Tibial artery (tissue), 4 donors: ENCODE measurements at places on chromosomes 2 and 18.

DNA sequence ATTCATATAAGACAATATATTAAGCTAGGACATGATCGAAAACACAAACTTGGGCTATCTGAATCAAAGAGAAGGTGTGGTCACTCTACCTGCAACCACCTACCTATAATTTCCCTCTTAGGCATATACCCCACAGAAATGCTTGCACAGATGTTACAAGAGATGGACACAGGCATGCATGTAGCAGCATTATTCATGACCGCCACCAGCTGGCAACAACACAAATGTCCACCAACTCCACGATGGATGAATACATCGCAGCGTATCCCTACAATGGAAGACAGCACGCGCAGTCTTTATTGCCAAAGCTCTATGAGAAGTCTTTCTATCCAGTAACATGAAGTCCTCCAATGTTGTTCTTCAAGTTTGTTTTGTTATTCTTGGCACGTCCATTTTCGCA is 90.8 kb downstream of the ARL4C start:
- DNase-seq = no peak

DNA sequence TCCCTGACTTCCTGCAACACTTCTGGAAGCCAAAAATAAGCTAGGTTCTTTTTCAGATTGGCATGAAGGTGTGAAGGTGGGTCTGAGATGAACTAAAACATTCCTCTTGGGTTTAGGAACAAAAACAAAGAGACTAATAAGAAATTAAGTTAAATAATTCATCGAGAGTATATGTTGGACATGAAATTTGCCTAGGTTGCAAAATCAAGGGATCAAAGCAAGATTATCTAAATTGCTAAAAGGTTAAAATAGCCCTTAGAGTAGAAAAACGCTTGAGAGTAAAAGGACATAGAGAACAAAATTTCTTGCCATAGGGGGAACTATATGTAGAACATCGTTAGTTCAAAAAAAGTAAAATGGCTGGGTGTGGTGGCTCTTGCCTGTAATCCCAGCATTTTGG is 845.9 kb upstream of the NXPH2 start:
- no peak for DNase-seq

GRCh38 chr2:230852113-230852512 is 12.6 kb upstream of the ITM2C start:
- DNase-seq = no peak

DNA sequence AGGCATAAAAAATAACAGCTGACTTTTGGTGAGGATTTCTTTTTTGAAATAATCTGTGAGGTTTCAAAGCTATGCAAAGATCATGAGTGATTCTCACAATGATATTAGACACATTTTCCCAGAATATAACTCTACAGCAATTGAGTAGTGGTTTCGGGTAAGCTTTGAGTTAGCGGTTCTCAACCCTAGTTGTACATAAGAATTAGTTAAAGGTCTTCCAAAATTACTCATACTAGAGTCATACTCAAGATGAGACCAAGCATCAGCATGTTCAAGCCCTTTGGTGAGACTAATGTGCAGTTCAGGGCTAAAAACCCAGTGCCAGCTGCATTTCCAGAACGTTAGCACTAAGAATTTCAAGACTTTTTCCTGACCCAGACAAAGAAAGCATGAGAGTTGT is 31.1 kb downstream of the DSG4 start:
- no peak for DNase-seq

DNA sequence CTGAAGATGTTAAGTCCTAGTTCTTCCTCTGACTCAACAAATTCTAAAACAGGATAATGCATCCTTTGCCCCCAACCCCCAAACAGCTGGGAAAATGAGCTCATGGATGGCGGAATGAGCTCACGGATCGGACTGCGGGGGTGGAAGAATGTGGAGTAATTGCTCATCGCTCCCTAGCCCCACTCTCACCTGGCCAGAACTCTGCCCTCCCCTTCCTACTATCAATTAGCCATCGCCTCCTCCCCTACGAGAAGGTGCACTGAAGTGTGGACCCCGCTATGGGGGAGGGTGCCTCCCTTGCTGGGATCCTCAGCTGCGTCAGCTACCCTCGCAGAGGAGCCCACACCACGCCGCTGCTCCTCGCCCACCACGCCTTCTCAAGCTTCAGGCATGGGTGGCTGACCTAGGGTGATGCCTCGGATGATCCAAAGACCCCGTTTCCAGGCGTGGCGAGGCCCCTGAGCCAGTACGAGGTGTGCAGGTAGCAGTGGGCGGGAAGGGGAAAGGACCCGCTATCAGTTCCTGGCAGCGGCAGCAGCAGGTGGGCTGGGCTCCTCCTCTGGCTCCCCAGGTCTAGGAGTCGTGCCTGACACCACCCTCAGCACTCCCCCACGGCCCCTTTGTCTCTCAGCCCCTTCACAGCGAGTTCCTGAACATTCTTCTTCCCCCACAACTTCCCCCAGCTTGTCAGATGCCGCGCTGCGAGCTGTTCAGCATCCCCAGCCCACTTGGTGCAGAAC is 82.1 kb upstream of the POMC start:
- DNase-seq = no peak

- no peak for DNase-seq
These were observed 39.4 kb upstream of the EFHD1 start for GRCh38 chr2:232593982-232594381.

DNA sequence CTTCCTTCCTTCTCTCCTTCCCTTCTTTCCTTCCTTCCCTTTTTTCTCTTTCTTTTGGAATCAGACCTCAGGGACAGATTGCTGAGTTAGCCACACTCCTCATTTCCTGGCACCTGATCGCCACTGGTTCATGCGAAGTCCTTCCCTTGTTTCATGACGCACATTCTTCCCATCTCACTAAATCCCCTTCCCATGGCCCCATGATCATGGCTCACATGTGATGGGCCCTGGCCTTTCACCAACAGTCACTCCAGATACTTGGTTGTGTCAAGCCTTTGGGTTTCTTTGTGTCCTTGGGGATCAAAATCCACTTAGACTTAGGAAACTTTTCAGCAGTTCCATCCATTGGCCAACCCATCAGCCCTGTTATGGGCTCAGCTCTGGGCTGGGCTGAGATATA is 23.8 kb upstream of the ASPRV1 start:
- no peak for DNase-seq

DNA sequence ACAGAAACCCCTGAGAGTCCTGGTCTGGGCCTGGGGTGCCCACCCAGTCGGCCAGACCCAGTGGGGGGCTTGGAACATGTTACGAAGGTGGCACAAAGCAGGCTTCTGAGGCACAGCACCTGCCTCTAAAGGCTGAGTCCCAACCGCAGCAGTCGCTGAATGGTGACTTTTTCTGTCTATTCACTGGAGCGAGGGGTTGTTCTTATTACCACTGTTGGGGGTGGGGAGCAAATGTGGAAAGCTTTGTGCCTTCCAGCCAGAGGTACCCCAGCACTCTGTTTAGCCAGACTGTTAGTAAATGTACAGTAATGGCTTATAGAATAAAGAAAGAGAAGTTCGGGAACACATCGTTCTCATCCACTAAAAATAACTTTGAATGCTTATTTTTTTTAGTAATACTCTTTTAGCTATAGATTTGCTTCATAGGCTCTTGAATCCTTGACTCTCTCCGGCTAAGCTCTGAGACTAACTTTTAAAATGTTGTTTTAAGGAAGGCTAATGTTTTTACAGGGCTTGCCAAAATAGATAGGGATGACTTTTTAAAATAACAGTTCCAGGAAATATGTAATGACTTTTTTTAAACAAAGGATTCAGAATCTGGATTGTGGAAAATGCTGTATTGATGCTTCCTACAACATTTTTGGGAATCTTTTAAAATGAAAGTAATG is 23.4 kb upstream of the PTPN2 start:
- DNase-seq = no peak

DNA sequence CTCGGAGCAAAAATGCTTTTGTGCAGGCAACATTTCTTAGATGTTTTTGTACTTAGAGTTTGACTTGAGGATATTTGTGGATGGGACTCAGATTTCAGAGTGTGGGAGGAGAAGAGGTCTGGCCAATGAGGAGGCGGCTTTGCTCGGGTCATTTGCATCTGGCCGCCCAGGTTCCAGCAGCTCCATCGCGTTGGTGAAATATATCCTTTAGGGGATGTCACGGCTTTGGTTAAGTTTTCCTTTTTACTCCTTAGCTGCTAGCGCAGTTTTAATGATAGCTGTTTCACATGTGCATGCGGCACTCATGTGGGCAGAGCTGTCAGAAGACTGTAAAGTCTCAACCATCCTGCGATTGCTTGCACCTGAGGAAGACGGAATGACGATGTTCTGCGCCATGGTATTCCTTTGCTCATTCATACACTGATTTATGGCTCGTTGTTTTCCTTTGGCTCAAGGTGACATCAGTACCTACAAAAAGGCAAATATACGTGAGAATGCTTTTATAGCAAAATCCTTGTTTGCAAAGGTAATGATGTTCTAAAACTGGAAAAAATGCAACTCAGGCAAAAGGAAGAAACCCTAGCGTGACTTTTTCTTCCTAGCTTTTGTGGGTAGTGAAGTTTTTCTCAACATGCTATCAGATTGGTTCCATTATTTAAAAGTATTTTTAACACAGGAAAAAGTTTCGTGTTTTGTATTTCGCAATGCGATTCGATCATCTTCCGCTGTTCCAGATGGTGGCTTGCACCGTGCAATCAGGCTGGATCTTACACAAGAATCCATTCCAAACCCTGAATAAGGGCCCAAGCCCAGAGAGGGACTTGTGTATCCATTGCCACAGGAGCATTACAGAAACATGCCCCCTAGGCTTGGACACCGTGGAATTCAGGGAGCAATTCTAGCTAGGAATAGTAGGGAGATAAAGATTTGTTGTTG is 70.5 kb upstream of the ZNF516 start:
- peak; percentile 89 for DNase-seq

DNA sequence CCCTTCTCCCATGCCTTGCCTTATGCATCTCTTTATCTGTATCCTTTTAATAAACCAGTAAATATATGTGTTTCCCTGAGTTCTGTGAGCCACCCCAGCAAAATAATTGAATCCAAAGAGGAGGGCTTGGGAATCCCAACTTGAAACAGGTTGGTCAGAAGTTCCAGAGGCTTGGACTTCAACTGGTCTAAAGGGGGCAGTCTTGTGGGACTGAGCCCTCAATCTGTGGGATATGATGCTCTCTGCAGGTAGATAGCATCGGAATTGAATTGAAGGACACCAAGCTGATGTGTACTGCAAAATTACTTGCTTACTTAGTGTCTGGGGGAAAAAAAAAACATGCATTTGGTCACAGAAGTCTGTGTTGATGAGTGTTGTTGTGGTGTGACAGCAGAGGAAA is 1033.5 kb upstream of the TMEFF2 start:
- DNase-seq = no peak
